Ureter (tissue), 1 donor: ENCODE measurements at places on chromosomes 5 and 9. TPM values are rescaled to one million over a fixed set of nuclear protein-coding genes. Genes with fewer than 3 reads are reported as not detected.

GRCh38 chr9:16314476-16314875 lies 556.0 kb downstream of the BNC2 start:
- no peak for DNase-seq

- DNase-seq = no peak
Measured at GRCh38 chr9:4721736-4722135, 19.3 kb downstream of the AK3 start.

The TBC1D13 gene
- total RNA-seq = 33.6 TPM

DNA sequence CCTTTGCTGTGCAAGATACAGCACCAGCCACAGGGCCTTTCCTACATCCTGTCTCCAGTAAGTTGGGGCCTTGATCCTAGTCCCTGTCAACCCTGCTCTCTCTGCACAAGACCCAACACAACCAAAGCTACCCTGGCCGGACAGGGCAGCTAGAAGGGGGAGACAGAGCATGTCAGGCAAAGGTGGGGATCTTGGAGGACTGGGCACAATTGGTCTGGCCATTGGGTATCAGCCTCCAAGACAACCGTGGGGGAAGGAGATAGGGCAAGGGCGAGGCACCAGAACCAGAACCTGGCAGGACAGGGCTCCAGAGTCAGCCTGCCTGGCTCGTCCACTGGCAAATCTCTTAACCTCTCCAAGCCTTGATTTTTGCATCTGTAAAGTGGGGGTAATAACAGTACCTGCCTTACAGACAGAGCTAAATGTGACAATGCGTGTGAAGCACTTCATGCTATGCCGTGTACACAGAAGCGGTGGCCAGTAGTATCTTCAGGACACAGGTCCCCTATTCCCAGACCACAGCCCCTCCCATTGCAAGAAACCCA lies 51.6 kb upstream of the CDKN2AIPNL start:
- no peak for DNase-seq

DNA sequence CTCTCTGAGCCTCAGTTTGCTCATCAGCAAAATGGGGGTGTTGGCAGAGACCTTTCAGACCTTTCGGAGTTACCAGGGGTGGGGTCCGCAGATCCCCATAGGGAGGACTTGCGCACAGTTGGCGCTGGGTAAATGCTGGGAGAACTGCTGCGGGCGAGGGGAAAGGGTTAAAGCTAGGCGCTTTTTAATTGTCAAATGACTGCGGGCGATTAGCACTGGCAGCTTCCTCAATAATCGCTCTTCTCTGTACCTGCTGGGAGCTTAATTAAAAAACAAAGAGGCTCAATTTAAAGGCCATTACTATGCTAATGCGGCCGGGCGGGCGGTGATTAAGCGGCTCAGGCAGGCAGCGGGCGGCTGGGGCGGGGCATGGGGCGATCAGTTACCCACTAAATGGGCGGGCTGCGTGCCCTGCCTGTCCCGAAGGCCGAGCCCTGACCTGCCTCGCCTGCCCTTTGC lies 63.0 kb downstream of the LMX1B start:
- DNase-seq = no peak
